ENCODE measurements at places on chromosomes 5 and 9. TPM values are rescaled to one million over a fixed set of nuclear protein-coding genes. Genes with fewer than 3 reads are reported as not detected.
A peak's percentile ranks its signal among the peaks of the same experiment; 100 is the strongest.

- DNase-seq, result peak; percentile 69
These were observed 12.5 kb upstream of the MAMDC2 start for GRCh38 chr9:70031141-70031545.

The ADGRD2 gene
- not detected for total RNA-seq

DNA sequence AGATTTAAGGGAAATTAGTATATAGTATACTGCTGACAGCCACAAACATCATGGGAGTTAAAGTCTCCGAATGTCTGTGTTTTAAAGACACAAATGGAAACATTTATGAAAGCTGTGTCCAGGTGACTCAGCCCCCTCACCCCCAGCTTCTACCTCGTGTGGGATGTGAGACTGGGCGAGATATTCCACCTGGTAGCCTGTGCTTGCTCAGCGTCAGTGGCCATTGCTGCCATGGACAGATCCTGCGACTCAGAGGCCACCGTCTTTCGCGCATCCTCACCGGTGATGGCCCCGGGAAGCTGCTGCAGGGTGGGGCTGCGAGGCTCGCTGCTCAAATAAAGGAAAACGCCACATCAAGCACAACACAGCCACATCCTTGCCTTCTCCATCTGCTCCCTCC lies 31.2 kb upstream of the EXOC3 start:
- DNase-seq, result no peak

The CENPP gene
- total RNA-seq, result 4.2 TPM

GRCh38 chr5:1727571-1727970 lies 72.1 kb downstream of the MRPL36 start:
- no peak for DNase-seq

DNA sequence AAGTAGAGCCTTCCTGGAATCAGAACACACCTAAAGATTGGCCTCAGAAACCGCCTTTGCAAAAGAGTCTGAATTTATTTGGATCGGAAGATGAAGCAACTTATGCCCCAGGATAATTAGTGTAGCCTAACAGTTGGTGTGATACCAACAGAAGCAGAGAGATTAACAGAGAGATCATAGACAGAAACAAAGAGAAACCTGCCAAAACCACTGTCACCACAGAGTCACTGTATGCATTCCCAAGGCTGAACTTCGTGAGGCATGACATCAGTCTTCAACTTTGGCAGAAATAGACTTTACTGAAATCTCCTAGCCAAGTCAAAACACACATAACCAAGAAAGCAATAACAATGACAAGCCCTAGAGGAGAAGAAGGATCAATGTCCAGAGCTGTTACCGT lies 361.8 kb downstream of the ELAVL2 start:
- DNase-seq, result no peak

The CARTPT gene
- not detected for total RNA-seq

The PCDHGB4 gene
- 15.8 TPM for total RNA-seq

The DIRAS2 gene
- not detected for total RNA-seq
